ENCODE measurements at places on chromosomes 2 and 18.

DNA sequence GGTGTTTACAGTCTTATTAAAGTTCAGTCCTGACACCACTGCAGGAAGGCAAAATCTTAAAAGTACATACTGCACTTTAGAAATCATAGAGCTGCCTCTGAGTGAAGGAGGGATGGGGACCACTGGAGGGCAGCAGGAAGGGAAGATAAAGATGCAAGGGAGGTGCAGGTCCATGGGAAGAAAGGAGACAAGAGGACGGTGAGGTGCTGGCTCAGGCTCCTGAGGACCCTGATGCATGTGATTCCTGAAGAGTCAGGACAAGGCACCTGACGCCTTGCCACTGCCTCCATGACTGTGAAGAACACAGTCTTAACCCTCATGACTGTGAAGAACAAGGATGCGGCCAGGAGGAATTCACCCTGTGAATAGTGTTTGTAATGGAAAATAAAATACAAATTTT, 116.2 kb upstream of the NPAS2 start:
- DNase-seq, result no peak

GRCh38 chr2:6445156-6445555, 420.6 kb downstream of the CMPK2 start:
- no peak for DNase-seq

DNA sequence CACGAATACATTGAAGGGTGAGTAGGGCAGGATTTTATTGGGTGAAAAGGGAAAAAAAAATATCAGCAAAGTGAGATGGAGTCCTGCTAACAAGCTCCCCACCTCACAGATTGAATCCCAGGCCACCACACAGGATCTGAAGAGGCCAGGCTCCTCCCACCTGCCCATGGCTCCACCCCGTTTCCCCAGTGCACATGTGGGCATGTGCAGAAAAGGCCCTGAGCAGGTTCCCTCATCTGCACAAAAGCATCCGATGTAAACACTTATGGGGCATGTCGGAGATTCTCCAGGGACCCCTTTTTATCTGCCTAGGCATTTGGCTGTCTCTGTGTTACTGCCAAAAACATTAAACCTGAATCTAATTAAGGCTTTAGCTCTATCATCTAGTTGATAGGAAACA, 35.2 kb downstream of the SKA1 start:
- DNase-seq, result no peak

GRCh38 chr2:234289834-234290590, 206.9 kb downstream of the ARL4C start:
- DNase-seq, result no peak

DNA sequence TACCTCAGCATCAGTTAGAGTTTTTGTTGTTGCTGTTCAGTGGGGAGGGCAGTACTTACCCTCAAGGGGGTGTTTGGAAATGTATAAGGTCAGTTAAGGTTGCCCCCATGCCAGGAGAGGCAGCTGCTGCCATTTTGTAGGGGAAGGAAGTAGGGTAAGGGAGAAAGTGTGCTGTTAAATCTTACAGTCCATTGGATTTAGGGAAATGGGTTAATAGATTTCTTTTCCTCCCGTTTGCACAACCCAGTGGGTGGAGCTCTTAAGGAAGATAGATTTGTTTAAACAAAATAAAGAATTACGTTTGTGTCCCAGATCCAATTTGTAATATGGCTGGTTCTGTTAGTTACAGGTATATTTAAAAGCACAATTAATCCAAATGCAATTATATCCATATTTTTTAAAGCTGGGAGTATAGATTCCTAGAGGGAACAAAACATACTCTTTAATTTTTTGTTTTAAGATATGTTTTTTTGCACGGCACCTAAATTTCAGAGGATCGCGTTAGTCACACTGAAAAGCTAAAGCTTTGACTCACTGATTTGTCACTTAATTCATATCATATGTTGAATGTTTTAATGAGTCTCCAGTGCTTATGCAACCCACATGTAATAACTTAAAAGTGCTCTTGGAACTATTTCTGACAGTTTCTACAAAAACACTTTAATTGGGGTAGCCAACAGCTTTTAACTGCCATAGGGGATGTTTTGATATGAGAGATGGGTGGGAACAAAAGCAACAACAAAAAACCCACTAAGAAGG, 9.0 kb upstream of the CWC22 start:
- DNase-seq, result no peak

DNA sequence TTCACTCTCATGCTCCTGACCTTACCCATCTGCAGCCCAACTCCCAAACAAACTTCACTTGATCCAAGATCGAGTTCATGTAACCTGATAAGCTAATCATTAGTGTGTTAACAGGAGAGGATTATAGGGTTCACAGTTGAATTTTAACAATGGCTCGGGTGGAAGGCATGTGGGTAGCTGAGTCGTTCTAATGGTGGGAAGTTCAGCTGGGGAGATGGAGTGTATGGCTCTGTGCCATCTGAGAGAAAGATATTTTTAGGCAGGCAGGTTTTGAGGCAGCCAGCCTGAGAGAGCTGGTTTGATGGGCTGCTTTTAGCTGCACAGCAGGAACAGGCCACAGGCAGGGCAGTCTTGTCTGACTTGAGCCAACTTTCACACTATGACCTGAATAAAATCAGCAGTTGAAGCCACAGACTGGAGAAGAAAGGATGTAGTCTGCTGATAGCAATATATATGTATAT, 17.7 kb upstream of the NFE2L2 start:
- DNase-seq, result no peak
